Upper lobe of left lung (tissue), 6 donors: ENCODE measurements at places on chromosomes 7 and 10. TPM values are rescaled to one million over a fixed set of nuclear protein-coding genes. Genes with fewer than 3 reads are reported as not detected.

GRCh38 chr10:105965141-105965540, 1199.4 kb downstream of the SORCS1 start:
- DNase-seq: no peak

The CPA2 gene
- total RNA-seq: 1.1 TPM

GRCh38 chr7:130419658-130420057, 21.2 kb downstream of the CEP41 start:
- no peak for DNase-seq

DNA sequence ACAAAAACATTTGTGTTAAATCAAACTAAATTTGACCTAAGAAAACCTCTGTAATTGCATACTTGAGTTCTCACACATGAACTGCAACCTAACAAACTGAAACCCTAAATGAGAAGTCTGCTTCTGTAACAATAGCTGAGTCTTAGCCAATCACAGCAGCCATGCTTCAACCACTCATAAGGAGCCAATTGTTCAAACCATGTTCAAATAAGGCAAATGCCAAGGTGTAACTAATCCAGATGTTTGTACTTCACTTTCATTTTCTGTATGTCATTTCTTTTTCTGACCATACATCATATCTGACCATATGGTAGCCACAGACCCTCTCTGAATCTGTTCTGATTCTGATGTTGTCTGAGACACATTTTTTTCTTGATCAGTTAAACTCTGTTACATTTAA, 47.5 kb upstream of the ANTXRL start:
- DNase-seq: no peak

DNA sequence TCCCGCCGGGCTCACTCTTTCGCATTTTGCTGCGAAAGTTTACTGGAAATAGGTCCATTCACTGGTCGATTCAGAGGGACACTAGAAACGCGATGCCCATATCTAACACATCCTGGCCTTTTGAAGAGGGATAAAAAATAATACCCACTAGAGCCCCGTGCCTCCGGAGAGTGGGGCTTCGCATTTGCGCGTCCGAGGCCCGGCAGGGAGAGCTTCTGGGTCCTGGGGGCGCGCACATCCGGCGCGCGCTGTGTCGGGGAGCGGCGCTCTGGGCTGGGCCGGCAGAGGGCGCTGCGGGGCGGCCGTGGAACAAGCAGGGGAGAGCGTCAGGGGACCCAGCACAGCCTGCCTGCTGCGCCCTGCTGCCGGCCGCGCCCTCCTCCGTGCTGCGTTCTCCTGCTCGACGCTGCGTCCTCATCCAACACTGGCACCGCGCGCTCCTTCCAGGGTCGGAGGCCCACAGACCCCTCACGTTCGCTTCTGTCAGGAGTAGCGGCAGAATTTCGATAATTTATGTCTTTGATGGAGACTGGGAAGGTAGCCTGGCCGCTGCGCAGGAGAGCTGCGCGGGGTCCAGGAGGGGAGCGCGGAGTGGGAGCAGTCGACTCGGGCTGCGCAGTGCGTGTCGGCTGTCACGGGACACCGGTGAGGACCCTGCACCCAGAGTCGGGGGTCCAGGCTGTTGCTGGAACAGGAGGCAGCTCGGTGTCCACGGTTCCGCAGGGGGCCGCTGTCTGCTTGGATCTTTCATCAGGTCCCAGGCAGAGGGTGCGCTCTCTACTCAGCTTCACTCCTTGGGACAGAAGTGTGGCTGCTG, 41.5 kb upstream of the ZNF32 start:
- DNase-seq: peak; percentile 75

- no peak for DNase-seq
Measured at GRCh38 chr7:25781704-25782103, 370.3 kb upstream of the NFE2L3 start.

The TIAL1 gene
- total RNA-seq: 54.9 TPM

DNA sequence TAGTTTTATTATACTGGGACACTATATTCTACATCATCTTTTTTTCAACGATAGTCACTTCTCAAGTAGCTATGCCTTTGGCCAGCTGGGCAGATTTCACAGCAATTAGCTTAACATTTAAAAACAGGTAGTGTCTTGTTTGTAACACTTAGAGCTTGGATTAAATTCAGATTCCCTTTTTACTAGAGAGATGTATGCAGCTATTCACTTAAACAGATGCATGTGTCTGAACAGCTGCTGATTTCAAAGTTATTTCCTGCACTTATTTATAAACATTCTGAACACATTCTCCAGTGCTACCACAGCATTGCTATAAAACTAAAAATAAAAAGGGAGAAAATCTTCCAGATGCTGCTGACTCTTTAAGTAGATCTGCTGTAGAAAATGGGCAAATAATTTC, 637.2 kb downstream of the POM121L12 start:
- DNase-seq: no peak

The SCIN gene
- total RNA-seq: 19.6 TPM

- no peak for DNase-seq
Measured at GRCh38 chr10:114396464-114396863, 7.8 kb downstream of the AFAP1L2 start.

DNA sequence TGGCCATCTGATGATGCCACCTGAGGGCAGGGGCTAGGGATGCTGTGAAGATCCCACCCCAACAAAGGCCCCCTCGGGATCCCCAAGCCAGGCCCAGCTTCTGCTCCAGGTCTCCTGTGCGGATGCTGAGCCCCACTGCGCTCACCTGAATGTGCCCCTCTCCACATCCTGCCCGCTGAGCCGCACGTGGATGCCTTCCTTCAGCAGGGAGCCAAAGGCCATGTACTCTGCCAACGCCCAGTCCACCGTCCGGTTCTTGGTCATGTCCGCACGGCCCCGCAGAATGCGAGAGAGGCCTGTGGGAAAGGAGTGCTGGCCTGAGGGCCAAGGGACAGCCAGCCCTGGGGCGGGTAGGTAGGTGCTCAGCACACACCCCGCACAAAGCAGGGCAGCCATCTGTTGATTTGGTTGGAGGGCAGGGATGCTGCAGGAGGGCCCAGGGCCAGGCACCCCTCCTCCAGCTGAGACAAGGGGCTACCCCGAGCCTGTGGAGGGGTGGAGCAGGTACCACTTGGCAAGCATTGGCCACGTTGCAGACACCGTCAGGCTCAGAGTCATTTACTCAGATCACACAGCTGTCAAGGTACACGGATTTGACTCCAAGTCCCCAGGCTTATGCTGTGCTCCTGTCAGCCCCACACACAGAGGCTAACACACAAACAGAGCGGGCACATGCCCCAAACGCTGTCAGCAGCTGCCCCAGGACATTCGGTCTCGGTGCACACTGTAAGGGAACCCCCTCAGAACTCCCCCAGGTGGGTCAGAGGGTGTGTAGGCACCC, 19.2 kb downstream of the OGDHL start:
- no peak for DNase-seq

- DNase-seq: no peak
Measured at GRCh38 chr10:35520996-35521395, 84.1 kb upstream of the GJD4 start.

GRCh38 chr10:110546499-110547110, 20.9 kb upstream of the SMC3 start:
- DNase-seq: no peak

- DNase-seq: no peak
Measured at GRCh38 chr10:33733058-33733457, 398.6 kb upstream of the NRP1 start.

The PLPP4 gene
- total RNA-seq: not detected

GRCh38 chr10:88996927-88997326, 6.3 kb downstream of the FAS start:
- DNase-seq: no peak

DNA sequence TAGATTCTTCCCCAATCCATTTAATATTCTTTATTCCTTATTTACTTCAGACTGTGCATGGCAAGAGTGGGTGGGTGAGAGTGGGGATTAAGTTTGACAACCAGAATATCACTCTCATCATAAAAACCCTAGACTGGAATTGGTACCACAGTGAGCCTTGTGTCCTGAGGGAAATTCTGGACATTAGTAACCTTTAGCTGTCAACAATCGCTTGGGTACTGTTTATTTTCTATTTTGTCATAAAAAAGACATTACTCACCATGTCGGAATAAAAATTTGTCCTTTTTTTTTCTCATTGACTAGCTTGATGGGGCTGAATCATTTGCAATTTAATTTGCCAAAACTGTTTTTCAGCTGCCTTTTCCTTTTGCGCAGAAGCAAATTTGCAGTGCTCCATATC, 176.1 kb upstream of the SEMA3C start:
- no peak for DNase-seq

The GPR15LG gene
- total RNA-seq: not detected

DNA sequence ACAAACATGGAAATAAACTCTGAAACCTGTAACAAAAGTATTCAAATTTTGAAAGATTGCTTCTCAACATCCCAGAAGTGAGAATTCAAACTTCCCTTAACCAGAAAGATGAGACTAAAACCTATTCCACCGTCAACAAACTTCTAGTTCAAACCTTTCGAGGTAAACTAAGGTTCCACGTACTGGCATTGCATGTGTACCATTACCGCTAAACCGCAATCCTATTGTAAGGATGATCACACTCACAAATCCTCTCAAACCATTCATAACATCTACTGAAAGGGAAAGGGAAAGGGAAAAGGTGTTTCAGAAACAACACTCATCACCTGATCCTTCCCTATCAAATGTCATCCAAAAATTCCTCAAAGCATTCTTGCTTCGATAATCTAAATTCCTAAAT, 3.1 kb downstream of the SMURF1 start:
- DNase-seq: no peak

- no peak for DNase-seq
Measured at GRCh38 chr7:143382791-143383641, 1.9 kb downstream of the ZYX start.

The HYAL4 gene
- total RNA-seq: not detected

GRCh38 chr10:52343439-52343838, 29.4 kb downstream of the DKK1 start:
- DNase-seq: no peak

- peak; percentile 85 for DNase-seq
Measured at GRCh38 chr7:144842377-144842851, 6.6 kb upstream of the TPK1 start.

GRCh38 chr7:5429253-5429856, 5.7 kb upstream of the TNRC18 start:
- peak; percentile 45 for DNase-seq

The GLRX3 gene
- total RNA-seq: 54.3 TPM

GRCh38 chr10:28077889-28078288, 79.0 kb upstream of the ODAD2 start:
- DNase-seq: no peak

GRCh38 chr10:17564911-17565310, 52.3 kb downstream of the HACD1 start:
- no peak for DNase-seq

The LRRC18 gene
- total RNA-seq: not detected

The TAS2R5 gene
- 1.8 TPM for total RNA-seq

DNA sequence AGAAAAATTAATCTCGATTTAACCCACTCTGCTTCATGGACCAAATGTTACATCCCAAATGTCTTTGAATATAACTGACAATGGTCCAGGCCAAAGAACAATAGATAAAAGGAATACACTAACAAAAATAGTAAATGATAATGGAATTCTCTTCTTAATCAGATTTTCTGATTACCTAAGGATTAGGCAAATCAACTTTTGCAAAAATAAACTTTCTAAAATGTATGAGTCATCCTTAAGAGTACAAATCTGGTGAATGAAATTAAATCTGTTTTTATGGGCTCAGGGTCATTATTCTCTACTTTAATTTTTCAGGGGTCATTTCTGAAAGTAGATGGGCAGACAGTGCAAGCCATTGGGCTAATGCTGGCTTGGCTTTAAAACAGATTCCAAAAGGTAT, 102.1 kb upstream of the FAM13C start:
- DNase-seq: no peak

The GIMAP7 gene
- 36.7 TPM for total RNA-seq

- DNase-seq: no peak
Measured at GRCh38 chr7:96823274-96823673, 113.6 kb upstream of the SEM1 start.

The SLC25A13 gene
- 33.5 TPM for total RNA-seq

The RBM20 gene
- 0.11 TPM for total RNA-seq

DNA sequence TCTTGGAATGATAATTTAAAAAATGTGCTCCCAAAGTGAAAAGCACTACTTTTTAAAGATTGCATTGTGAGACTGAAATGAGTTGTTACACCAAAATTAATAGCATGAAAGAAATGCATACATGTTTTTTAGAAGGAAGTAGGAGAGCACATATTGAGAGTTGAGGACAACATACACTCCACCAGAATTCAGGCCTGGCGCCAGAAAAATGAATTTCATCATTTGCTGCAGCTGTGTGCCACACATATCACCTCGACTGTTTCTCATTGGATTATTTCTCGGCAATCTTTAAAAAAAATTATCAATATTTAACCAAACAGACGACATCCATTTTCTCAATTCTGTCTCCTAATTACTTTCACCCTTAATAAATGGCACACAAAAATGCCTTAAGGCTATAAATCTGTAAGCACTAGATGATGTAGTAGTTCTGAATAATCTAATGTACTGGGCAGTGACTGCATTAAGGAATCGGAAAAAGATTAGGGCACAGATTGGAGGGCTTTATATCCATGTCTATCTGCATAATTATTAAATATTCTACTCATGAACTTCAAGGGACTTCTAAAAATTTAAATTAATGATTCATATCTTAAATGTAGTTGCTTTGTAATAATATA, 590.4 kb downstream of the NXPH1 start:
- no peak for DNase-seq

- no peak for DNase-seq
Measured at GRCh38 chr7:91089382-91089963, 174.8 kb upstream of the FZD1 start.

The RELN gene
- total RNA-seq: 1.1 TPM

DNA sequence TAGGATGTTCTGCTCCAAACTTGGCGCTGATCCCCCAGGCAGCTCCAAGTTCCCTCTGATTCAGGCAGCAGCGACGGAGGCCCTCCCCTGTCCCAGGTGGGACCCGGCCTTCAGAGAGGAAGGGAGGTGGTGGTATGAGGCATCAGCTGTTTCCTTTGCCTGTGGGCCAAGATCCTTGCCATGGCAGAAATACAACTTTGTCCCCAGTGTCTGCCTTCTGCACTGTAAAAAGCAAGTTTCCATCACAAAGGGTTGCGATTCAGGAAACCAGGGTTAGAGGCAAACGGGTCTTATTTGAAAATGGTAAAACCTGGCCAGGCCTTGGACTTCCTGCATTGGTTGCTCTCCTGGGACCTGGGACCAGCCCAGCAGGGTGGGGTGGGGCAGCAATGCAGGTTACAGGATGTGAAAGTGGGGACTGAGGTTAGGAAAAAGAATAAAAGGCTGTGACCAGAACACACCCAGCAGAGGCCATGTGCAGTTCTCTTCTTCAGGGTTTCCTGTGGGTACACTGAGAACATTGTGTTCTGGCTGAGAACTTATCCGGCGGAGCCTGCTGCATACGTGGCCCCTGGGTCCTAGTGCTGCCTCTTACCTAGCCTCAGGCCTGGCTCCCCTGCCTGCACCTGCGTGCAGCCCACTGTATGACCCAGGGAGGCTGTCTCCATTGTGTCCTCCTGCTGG, 25.1 kb upstream of the DDIT4 start:
- DNase-seq: peak; percentile 74

- DNase-seq: no peak
Measured at GRCh38 chr7:32616625-32617024, 121.3 kb downstream of the AVL9 start.

- no peak for DNase-seq
Measured at GRCh38 chr7:127474457-127474856, 81.9 kb upstream of the ZNF800 start.

The NANOS1 gene
- 3.0 TPM for total RNA-seq

- DNase-seq: peak; percentile 16
Measured at GRCh38 chr7:44277851-44278250, 47.5 kb downstream of the CAMK2B start.

GRCh38 chr10:88721392-88721791, 15.3 kb downstream of the LIPK start:
- DNase-seq: no peak
